ENCODE measurements at places on chromosomes 5 and 9.
A peak's percentile ranks its signal among the peaks of the same experiment; 100 is the strongest.

- DNase-seq = no peak
Measured at GRCh38 chr5:142375944-142376411, 51.2 kb upstream of the SPRY4 start.

GRCh38 chr9:7226007-7226640, 468.4 kb downstream of the KDM4C start:
- DNase-seq = no peak

- peak; percentile 24 for DNase-seq
Measured at GRCh38 chr5:109191153-109191558, 218.6 kb downstream of the PJA2 start.

- DNase-seq = no peak
Measured at GRCh38 chr5:38532165-38532669, 24.2 kb downstream of the LIFR start.

DNA sequence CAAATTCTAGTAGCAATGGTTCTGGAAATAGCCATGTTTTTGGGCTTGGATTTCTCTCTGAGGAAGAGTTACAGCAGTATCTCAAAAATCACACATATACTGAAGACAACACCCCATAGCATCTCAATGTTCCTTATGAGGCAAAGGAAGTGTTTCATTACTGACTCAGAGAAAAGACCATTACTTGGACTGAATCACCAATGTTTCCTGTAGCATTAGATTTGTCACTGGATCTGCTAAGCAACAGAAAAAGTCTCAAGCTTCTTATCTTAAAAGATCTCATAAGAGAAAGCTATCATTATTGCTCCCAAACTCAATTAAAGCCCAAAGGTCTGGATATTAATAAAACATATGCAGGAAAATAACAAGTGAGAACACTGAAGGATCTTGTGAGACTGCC, 272.4 kb downstream of the ADAMTS6 start:
- DNase-seq = peak; percentile 88

- peak; percentile 99 for DNase-seq
Measured at GRCh38 chr5:151684690-151685361, 1.9 kb downstream of the SPARC start.

DNA sequence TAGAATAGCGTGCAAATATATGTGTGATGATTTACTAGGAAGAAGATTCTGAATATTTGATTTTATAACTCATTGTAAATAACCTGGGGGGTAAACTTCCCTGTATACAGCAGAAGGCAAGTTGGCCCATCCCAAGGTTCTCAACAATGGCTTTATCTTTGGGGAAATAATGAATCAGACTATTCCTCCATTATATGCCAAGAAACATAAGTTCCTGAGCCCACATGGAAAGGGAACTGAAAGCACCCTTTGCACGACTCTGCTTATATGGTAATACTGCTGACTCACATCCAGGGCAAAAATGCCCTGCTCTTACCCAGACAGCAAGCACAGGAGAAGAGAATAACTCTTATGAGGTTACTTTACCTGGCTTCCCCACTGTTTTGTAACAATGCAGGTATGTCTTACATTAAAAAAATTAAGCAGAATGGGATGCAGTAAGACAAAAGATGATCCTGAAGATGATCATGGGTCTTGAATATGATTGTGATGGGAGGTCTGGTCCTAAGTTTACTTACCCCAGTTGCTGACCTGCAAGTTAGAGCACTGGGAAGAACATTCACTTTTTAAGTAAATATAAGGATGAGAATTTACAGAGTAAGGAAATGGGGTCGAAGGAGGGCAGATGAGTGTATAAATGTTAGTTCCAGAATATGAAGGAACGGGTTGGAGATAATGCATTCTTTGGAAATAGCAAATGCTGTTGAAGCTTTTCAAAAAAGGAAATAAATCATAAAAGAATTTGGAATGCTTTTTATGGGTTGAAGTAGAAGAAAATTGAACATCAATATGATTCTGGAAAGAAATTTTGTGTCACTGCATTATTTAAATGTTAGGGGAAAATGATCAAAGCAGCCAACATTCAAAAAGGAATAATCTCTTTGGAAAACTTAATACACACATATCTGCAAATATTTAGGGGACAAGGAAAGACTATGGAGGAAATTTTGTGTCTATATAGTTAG, 428.4 kb upstream of the MPDZ start:
- peak; percentile 9 for DNase-seq

GRCh38 chr9:130433168-130433946, 11.4 kb upstream of the ASS1 start:
- peak; percentile 48 for DNase-seq

GRCh38 chr5:40410231-40410861, 269.4 kb upstream of the PTGER4 start:
- DNase-seq = peak; percentile 80

- DNase-seq = no peak
Measured at GRCh38 chr5:135377751-135378680, 21.0 kb downstream of the MACROH2A1 start.

DNA sequence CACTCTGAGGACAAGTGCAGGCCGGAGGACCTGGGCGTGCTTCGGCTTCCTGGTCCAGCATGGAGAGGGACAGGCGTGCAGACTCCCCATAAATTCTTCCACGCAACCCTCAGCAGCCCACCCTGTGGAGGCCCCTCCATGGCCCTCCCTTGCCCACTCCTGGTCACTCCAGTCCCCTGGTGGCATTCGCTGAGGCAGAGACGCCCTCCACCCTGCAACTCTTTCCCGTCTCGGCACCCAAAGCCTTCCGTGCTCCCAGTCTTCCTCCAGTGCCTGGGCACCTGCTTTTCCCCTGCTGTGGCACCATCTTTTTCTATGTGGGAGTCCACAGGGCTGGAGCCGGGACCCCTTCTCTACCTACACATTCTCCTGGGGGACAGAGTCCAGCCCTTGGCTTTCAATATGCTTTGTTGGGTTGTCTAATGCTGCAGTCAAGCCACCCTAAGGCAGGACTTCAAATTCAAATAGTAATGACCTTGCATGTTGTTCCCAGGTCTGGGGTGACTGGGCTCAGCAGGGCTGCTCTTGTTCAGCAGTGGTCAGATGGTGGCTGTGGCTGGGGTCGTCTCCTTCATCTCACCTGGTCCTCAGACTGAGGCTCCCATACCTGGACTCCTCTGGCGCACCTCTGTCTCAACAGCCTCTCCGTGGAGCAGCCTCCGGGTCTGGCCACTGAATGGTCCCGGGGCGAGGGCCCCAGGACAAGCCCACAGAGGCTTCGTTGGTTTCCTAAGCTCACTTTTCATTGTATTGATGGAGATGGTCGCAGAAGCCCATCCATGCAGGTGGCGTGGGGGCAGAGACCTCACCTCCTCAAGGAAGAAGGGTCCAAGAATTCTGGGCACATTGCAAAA, 15.2 kb downstream of the MRPL36 start:
- DNase-seq = no peak

DNA sequence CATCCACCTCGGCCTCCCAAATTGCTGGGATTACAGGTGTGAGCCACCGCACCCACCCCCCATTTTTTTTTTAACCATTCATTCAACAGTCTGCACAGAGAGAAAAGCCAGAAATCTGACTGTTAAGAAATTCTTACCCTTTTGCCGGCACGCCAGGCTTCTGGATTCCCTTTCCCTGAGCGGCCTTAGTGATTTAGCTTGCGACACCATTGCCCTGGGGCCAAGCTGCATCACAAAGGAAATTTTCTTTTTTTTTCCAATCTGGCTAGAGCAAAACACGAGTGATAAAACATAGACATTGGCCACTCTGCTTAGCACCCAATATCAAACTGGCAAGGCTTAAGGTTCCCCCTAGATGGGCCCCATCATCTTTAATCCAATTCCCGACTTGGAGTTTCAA, 21.2 kb upstream of the ATOSB start:
- DNase-seq = no peak

DNA sequence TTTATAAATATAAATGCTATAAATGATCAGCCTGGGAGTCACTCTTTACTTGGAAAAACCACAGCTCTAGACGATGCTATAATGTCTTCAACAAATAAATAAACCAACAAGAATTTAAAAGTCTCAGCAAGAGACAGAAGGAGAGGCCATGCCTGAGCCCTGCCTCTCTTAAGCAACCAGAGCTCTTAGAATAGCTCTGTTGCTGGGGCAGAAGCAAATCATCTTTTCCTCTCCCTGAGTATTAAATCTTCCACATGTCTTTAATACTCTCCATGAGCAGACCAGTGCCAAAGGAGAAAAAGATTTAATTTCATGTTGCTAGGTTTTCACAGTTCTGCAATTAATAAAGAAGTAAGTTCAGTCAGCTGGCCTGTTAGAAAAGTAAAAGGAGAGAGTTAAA, 408.0 kb upstream of the SLC30A5 start:
- no peak for DNase-seq

DNA sequence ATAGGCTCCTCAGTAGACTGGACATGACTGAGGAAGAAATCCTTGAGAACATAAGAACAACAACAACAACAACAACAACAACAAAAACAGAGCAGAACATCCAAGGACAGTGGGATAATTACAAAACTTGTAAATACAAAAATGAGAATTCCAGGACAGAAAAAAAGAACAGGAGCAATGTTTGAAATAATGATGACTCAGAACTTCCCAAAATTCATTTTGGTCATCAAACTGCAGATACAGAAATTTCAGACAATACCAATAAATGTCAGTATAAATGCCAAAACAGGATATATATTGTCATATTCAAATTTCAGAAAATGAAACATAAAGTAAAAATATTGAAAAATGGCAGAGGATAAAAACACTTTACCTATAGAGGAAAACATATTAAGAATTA, 259.0 kb downstream of the TRIM36 start:
- no peak for DNase-seq

GRCh38 chr9:4937446-4937845, 47.6 kb upstream of the JAK2 start:
- no peak for DNase-seq

- DNase-seq = no peak
Measured at GRCh38 chr5:125713109-125713805, 710.0 kb upstream of the GRAMD2B start.

DNA sequence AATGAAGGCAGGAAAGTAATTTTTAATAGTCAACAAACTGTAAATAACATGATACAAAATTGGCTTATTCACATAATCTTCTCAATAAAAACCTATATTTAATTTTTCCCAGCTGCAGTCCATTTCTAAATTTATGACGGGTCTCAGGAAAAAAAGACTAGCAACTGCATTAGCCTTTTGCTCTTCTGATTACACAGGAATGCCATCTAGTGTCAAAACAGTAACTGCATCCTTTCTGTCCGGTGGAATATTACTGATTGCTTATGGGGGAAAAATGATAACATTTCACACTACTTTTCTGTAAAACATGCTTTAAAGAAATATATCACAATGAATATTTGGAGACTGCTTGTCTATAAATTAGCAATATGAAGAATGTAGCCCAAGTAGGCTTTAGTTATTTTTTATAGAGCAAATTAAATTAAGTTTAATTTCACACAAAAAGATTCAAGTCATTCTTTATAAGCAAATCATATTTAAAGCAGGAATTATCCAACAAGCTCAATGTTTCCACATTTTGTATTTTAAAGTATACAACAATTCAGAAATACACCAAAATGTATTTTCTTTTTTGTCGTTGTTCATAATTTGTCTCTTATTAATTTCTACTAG, 534.7 kb downstream of the CDH10 start:
- peak; percentile 23 for DNase-seq

DNA sequence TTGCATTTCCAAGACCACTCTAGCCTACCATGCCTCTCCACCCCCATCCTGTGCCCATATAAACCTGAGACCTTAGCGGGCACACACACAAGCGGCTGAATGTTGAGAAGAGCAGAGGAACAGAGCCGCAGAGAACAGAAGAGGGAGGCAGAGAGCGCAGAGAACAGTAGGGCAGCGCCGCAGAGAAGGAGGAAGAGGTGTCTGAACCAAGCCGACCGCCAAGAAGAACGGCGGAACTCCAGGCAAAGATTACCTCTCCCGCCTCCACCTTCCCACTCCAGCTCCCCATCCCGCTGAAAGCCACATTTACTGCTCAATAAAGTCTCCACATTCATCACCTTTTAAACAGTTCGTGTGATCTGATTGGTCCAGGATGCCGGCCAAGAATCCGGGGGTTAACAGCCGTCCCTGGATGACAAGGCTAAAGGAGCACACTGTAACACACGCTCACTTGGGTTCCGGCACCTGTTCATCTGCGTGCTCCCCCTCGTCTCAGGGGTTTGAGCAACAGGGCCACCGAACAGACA, 33.2 kb downstream of the GRIN3A start:
- peak; percentile 5 for DNase-seq

DNA sequence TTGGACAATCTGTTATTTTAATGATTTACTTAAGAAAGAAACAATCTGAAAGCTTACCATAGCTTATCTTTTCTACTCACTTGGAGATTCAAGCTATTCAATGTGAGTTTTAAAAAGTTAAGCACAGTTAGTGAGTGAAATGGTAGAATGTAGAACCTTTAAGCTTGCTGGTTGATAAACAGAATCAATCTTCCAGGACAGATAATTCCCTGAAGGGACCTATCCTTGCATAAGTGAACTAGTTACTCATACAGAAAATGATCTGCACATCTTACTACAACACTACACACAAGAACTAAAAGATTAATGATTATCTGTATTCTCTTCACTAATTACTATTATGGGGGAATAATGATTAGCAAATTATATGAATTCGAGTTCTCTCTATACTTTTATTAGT, 165.6 kb downstream of the PALM2AKAP2 start:
- DNase-seq = no peak

- DNase-seq = no peak
Measured at GRCh38 chr5:14545308-14545707, 36.3 kb upstream of the OTULINL start.

DNA sequence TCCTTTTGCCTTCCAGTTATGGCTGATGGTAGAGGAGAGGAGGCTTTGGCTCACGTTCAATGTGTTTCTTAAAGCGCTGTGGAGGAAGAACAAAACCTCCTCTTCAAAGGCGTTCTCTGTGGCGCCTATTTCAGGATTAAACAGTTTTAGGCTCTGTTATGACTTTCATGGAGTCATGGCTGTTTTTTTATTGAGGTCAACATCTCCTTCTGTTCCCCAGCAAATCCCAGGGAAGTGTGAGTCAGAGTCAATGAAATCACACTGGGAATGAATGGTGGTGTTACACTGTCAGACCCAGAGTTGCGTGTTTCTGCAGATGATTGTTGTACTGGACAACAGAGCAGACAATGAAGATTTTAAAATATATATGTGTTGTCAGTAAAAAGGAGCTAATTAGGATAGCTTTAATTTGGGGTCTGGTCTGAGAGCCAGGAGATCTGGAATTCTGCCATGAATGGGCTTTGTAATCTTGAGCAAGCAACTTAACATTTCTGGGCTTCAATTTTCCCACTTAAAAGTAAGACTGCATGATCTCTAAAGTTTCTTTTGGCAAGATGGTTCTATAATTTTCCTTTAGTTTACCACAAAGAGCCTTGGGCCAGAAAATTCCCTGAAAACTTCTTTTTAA, 240.7 kb downstream of the CSNK1G3 start:
- DNase-seq = peak; percentile 85
